ENCODE measurements at places on chromosomes 5 and 9. TPM values are rescaled to one million over a fixed set of nuclear protein-coding genes. Genes with fewer than 3 reads are reported as not detected.
A peak's percentile ranks its signal among the peaks of the same experiment; 100 is the strongest.

- DNase-seq, result no peak
Measured at GRCh38 chr5:103532086-103532734, 30.4 kb downstream of the NUDT12 start.

DNA sequence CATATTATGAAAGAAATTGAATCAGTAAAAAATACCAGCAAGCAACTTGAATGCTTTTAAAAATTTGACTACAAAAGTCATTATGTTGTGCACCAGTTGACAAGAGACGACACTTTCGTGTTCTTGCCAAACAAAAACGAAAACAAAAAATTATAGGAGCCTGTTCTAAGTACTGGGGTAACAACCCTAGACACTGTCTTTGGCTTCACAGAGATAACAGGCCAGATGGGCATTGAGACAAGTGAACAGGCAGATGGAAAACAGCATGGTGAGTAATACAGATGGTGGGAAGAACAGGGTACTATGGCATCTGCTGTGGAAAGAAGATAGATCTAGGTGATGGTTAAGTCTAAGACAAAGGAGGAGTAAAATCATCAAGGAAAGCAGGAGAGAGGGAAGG lies 99.0 kb downstream of the CDH12 start:
- DNase-seq, result no peak

DNA sequence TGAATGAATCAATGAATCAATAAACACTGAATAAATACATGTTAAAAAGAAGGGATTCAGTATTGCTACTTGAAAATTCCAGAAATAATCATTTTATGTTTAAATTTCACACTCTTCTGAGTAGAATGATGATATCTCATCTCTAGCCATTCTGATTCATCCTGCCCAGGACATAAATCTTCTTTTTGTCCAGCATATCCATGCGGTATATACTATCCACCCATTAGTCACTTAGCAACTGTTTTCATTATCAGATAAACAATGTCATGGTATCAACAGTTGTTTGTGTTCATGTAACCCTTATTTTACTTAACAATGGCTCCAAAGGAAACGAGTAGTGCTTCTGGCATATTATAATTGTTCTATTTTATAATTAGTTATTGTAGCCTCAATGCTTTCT lies 432.4 kb upstream of the SMC2 start:
- no peak for DNase-seq

- no peak for DNase-seq
Measured at GRCh38 chr5:9515436-9515835, 30.4 kb downstream of the SEMA5A start.

DNA sequence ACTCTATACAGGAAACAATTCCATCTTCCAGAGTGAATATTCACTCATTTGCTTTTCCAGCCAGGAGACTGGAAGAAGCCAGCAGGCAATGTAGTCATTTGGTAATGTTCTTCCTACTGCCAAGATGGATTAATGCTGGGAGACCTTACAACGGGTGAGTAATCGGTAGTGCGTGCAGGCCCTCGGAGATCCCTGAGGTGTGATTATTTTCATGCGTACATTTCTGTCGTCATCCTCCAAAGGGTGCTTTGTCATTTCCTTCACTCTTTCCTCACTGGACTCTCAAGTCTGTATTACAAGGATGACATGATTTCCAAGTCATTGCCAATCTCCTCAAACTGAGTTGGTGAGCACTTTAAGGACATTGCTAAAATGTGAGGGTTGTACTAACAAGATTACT lies 263.5 kb downstream of the CWC27 start:
- DNase-seq, result no peak

GRCh38 chr5:147453875-147454814 lies 55.7 kb downstream of the DPYSL3 start:
- peak; percentile 44 for DNase-seq

- no peak for DNase-seq
Measured at GRCh38 chr5:135832941-135833920, 1.2 kb upstream of the SLC25A48 start.

DNA sequence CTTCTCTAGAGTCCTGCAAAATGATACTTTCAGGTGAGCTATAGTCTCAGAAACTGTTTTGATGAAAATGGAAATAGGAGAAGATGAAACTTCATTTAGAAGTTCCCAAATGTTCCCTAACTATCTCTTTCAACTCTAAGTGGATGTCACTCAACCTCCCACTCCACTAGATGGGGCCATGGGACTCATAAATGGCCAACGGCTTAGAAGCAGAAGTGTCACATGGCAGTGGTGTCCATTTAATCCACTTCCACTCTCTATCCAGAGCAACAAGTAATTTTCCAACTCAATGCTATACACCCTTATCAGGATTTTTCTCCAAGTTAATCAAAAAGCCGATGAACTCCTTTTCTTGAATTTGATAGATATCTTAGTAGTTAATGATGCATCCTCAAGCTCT lies 295.7 kb downstream of the EDIL3 start:
- no peak for DNase-seq

PNPLA7 gene
- total RNA-seq, result 0.04 TPM

ANXA1 gene
- 167 TPM for total RNA-seq

PCDHB7 gene
- total RNA-seq, result 0.96 TPM

Data from kidney epithelial cell (primary cell).